CD4-positive, alpha-beta T cell treated with Interleukin-15 for 4 hours (primary cell): ENCODE measurements at places on chromosomes 2 and 18.

DNA sequence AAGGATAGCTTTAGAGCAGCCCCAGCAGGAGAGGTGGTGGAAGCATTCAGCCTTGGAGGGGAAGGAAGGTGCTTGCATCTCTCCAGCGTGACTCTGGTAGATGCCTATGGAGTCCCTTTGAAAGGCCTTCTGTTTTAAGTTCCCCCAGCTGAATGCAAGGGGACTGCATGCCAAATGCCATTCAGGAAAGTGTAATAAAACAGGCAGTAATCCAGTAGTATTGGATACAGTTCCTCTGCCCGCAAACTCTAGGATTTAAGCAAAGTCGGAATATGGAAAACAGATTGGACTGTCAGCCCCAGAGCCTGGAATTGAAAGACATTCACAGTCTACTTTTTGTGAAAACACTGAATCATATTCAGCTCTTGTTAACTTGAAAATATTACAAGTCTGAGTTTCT lies 125.2 kb upstream of the GAREM1 start:
- DNase-seq: no peak

DNA sequence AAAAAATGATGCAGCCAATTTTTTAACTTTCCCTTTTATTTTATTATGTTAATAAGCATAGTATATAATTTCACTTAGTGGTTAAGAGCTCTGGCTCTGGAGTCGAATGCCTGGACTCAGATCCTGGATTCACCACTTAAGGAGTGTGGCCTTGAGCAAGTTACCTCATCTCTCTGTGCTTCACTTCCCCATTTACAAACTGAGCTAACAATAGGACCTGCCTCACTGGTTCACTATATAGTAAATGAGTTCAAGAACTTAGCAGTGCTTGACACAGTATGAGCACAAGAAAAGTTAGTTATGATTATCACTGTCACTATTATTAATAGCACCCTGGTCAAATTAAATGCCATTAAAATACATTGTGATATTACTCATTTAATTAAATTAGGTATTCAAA lies 30.6 kb downstream of the SCN3A start:
- DNase-seq: no peak

DNA sequence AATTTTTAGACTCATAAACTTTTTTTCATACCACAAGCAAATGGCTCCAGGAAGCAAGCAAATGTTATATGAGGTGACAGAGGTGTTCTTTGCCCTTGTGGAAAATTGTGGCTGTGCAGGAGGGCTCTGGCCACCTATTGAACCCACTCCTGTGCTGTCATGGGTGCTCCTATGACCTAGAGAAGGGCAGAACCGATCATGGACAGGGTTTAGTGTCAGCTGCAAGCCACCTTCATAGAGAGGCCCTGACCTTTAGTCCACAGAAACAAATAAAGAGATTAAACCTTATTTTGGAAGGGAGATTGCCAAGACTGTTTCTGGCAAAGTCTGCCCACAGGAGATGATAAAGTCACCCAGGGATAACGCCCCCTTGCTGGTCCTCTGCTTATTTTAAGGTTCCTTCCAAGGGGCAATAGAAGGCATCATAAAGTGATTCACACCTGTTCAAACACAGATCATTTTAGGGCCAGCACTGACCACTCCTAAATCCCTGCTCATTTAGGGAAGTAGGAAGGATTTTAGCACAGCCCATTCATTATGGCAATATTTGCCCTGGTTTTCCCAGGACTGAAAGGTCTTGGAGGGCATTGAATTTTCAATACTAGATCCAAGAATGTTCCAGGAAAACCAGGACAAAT lies 26.1 kb upstream of the STAT4 start:
- no peak for DNase-seq

DNA sequence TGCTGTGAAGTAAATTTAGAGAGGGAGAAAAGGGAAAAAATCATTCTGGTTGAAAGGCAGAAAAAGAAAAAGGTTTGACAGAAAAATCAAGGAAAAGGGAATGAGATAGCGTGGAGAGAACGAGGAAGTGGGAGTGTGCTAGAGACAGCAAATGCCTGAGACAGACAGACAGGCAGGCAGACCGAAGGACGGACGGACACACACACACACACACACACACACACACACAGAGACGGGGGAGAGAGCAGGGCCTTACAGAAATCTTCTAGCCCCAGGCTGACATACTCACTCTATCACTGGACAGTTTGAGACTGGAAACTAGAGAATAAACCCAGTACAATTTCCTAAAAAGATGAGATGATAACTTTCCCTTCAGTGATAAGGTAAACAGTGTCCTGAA lies 238.4 kb downstream of the ZNF521 start:
- no peak for DNase-seq

DNA sequence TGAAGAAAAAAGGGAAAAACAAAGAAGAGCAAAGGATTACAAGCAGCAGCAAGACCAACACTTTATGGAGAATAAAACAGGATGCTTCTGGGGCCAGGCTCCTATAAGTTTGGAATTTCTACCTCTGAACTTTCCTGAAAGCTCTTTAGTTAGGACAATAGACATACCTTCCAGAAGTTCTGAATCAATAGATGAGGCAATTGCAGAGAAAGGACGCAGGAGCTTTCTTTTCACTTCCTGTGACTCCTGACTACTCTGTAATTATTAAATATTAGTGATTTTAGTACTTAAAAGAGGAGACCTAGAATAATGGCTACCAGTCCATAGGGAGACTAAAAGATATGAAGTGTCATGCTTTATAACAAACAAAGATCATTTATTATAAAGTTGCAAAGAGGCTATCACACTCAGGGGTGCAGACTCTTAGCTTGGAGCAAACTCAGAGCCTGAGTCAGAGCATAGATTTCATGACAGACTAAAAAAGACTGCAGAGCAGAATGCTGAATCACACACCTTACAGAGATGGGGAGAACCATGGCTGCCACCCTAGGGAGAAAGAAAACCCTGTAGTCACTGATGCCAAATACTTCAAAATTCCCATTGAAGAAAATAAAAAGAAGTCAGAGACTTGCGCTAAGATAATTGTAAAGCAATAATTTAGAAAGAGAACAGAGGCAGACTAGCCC lies 52.5 kb upstream of the FAM136A start:
- no peak for DNase-seq

- DNase-seq: no peak
Measured at GRCh38 chr2:138476940-138477339, 24.6 kb upstream of the SPOPL start.

- DNase-seq: no peak
Measured at GRCh38 chr2:67216881-67217280, 180.3 kb upstream of the ETAA1 start.

DNA sequence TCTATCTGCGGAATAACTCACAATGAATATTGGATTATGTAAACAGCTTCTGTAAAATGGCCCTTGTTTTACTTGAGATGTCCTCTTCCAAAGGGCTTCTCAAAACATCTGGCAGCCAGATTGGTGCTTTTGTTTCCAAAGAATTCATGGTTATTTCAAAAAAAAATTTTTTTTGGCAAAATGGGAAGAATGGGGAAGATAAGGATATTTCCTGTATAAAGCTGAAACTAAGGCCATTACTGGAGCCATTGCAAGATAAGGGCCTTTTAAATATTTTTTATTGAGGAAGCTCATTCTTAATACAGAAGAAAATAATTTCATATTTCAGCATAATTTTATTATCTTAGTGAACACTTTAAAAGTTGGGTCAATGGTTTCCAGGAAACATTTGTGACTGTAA lies 259.1 kb downstream of the GALNT13 start:
- DNase-seq: no peak
